ENCODE measurements at places on chromosomes 13 and 19.
A peak's percentile ranks its signal among the peaks of the same experiment; 100 is the strongest.

DNA sequence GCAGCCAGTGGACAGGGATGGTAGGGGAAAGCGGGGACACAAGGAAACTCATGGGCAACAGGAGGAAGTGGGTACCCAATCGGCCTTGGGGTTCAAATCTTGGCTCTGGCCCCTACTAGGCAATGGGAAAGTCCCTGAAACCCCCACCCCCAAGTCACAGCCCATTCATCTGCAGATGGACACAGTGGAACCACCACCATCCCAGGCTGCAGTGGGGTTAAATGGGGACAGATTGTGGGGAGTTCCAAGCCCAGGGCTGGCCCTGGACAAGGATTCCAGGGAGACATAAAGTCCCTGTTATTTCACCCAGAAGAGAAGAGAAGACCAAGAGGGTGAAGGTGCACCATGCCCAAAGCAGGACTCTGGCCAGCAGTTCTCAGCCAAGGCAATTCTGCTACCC is 48.5 kb downstream of the CPAMD8 start:
- no peak for DNase-seq

- no peak for DNase-seq
Measured at GRCh38 chr13:74530011-74530410, 395.8 kb upstream of the KLF12 start.

GRCh38 chr13:37202264-37202663 is 96.8 kb upstream of the CSNK1A1L start:
- DNase-seq: no peak

- DNase-seq: no peak
Measured at GRCh38 chr19:38736413-38737280, 7.6 kb downstream of the CAPN12 start.

- DNase-seq: no peak
Measured at GRCh38 chr13:77728265-77729125, 31.0 kb downstream of the SLAIN1 start.

- DNase-seq: peak; percentile 24
Measured at GRCh38 chr19:2054763-2055162, 3.7 kb upstream of the MKNK2 start.

GRCh38 chr19:15288146-15288963 is 44.0 kb downstream of the BRD4 start:
- DNase-seq: peak; percentile 37

DNA sequence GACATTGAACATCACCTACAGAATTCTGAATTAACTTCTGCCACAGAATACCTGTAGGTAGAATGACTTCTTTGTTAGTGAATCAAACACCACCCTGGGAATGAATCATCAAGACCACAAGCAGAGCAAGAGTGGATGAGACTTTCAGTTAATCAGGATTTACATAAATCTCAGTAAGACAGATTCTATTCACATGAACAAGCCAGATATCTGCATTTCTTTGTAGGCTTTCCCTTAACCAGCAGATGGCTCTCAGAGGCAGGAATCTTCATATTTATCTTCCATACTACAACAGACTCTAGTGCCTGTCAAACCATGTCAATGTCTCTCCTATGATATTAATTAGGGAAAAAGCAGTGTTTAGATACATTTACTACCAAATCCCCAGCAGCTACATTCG is 412.1 kb downstream of the KLF12 start:
- DNase-seq: peak; percentile 14

DNA sequence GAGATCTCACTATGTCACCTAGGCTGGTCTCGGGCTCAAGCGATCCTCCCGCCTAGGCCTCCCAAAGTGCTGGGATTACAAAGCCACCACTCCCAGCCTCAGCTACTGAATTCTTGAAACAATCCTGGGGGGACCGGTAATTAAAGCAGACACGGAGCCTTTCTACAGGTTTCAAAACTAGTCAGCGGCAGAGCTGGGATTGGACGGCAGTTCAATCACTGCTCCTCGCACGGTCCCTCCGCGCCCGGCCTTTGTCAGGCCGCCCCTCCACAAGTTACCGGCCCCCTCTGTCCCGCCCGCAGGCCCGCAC is 229 bp downstream of the BORCS8 start:
- no peak for DNase-seq

DNA sequence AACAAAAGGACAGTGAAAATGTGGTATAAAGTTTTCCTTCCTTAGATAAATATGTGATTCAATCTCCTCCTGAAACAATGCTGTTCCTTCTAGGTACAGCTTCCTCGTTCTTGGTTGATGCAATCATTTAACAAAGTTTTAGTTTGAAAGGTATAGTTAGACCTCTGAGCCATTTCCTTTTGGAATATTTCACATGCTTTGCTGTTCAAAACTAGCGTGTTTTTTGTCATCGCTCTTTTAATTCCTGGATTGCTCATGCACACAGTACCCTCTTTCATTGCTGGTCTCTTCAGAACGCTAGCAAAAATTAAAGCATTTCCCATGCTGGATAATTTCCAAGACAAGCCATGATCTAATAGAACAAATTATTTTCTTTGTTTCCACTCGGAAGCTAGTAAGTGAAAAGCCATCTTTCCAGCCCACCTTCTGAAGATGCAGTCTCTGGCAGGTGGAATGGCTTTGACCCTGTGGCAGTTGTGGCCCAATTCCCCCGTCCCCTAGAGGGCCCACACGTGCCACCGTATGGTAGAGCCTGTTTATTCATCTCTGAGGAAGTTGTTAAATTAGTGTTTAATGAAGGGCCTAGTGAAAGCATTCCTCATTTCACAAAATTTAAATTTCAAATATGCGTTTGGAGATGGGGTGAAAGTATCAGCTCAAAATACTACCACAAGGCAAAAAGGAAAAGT is 1040.6 kb upstream of the SLC10A2 start:
- DNase-seq: peak; percentile 4

DNA sequence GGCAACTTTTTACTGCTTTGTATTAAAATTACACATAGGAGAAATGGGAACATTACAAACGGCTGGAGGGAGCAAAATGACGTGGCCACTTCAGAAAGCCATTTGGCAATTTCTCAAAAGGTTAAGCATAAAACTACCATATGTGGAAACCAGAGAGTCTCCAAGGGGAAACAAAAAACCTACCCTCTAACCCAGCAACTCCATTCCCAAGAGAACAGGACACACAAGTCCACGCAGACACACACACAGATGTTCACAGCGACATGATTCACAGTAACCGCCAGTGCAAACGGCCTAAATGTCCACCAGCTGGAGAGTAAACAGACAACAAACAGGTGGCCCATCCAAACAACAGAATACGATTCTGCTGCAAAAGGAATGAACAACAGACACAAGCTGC is 37.2 kb downstream of the STK24 start:
- DNase-seq: no peak

DNA sequence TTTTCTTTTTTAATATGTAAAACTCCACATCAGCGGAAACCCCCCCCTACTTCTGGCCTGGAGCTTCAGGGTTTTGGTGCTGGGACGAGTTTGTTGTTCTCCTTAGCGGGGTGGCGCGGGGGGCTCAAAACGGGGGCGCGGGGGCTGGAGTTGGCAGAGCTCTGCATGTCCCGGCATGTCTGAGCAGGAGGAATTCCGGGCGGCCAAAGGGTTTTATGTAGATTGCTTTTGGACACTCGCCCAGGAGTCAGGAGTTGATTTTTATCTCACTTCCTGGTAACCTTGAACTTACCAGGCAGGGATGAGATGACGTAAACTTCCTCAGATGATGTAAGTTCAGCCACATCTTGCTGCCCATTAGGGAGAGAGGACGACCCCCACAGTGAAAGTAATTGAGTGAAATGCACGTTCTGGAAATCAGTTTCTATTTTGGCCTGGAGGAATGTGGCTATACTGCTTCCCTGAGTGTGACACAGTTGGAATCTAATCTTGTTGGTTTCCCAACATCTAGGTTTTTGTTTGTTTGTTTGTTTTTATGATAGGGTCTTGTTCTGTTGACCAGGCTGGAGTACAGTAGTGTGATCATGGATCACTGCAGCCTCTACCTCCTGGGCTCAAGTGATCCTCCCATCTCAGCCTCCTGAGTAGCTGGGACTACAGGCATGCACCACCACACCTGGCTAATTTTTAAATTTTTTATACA is 21.0 kb upstream of the GDF15 start:
- peak; percentile 80 for DNase-seq

GRCh38 chr13:20178156-20178555 is 14.6 kb downstream of the GJB2 start:
- no peak for DNase-seq

- no peak for DNase-seq
Measured at GRCh38 chr19:51140441-51140840, 1.7 kb upstream of the SIGLEC7 start.

DNA sequence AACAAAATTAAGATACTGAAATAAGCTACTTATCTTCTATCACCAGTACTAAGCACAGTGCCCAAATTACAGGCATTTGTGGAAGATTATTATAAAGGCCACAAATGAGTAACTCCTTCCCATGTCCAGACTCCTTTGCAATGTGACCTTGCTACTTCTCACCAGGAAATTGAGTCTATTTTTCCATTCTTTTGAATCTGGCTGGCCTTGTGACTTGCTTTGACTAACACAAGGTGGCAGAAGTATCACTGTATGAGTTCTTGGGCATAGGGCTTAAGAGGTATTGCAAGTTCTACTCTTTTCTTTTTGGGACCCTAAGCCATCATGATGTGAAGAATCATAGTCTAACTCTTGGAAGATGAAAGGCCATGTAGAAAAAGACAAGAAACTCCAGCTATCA is 49.9 kb downstream of the UGGT2 start:
- no peak for DNase-seq

- no peak for DNase-seq
Measured at GRCh38 chr13:110333837-110334236, 26.8 kb downstream of the COL4A2 start.

DNA sequence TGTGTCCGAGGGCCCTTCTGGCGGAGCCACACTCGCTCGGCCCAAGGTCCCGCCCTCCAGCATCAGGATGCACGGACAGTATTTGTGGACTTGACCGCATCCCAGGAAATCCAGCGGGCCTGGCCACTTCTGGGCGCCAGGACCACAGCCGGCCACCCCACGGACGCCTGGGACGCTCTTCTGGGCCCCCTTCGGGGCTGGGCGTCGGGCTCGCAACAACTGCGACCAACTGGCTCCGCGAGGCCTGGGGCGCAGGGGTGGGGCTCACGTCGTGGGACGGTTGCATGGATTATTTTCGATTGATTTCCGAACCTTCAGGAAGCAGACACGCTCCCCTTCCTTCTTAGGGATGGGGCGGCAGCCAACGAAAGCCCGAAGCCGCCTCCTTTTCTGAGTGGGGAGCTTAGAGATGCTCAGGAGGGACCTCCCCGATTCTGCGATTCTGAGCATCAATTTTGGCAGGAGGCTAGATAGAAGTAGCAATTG is 521 bp upstream of the NUP58 start:
- DNase-seq: no peak

DNA sequence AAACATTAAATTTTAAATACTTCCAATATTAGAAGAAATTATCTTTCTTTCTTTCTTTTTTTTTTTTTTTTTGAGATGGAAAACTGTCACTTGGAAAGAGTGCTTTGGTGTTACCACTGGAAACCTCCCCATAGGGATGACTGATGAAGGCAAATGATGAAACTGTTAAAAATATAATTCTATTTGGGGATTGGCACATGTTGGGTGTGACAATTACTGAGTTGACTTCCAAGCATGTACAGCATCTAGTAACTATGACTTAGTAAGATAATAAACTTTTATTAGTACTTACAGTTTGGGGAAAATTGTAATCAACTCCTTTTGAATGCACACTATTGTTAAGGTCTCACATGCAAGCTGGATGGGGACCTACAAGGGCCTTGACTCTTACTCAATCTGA is 592.5 kb downstream of the KCTD12 start:
- no peak for DNase-seq

DNA sequence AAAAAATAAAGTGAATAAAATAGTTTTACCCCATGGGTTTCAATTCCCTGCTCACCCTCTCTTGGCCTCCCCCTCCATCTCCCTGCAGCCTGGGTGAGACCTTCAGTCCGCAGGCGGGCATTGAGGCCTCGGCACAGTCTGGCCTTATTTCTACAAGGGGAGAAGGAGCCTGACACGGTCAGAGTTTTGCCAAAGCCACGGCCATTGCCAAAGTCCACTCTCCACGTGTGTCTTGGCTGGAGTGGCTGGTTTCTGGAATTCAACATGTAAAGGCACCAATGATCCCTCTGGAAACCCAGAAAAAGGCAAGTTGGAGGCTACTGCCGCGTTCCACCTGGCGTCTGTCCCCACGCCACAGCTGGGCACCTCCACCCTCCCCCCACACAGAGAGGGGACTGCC is 43.4 kb upstream of the SPACA7 start:
- DNase-seq: no peak

GRCh38 chr13:98108341-98108740 is 34.6 kb upstream of the FARP1 start:
- no peak for DNase-seq

DNA sequence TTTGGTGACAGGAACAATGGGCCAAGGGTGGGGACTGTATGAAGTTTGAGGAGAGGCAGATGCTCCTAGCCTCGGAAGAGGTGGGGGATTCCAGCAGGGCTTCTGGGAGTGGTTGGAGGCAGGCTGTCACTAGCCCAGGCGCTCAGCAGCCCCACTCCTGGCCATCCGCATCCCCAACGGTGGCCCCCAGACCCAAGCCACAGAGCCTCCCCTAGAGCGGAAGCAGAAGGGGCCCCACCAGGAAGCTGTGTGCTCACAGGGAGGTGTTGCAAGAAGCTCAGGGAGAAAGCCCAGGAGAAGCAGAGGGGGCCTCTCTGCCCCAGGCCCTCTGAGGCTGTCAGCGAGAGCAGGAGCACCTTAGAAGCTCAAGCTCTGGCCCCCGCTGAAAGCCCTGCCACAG is 8.3 kb downstream of the PRAM1 start:
- DNase-seq: no peak
